T-helper 22 cell (primary cell): ENCODE measurements at places on chromosomes 3 and 15.

DNA sequence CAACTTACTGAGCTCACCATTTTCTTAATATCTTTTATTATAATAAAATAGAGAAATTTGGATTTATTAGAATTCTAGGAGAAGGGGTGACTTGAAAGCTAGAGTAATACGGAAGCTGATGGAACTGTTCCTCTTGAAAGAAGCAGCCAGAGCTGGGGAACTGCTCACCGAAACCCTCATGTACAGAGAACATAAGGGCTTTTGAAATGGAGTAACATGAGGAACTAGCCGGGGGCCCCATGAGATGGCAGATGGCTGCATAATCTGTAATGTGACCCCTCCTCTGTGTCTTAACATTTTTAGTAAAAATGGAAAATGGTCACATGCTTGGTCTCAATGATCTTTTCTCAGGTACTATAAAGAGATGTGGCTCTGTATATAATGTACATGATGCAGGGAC, 15.7 kb upstream of the DYNC1LI1 start:
- no peak for DNase-seq

DNA sequence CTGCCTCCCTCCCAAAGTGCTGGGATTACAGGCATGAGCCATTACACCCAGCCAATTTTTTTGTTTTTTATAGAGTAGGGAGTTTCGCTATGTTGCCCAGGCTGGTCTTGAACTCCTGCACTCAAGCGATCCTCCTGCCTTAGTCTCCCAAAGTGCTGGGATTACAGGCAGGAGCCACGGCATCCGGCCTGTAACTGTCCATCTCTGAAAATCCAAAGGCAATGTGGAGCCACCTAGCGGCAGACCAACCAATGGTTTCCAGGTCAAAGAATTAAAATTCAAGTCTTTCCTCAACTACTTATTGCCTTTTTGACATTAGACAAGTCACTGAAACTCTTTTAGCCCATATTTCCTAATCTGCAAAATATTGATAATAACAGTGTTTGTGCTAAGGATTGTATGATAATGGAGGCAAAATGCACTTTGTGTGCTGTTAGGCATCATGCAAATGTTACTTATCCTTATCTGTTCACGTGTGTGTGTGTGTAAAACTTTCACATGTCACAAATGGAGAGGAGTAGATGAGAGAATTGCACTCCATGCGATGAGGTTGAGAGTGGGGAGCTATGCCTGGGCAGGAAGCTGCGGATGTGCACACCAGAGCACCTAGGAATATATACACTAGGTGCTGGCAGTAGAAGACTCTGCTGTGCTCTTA, 48.7 kb downstream of the COL8A1 start:
- DNase-seq, result no peak

DNA sequence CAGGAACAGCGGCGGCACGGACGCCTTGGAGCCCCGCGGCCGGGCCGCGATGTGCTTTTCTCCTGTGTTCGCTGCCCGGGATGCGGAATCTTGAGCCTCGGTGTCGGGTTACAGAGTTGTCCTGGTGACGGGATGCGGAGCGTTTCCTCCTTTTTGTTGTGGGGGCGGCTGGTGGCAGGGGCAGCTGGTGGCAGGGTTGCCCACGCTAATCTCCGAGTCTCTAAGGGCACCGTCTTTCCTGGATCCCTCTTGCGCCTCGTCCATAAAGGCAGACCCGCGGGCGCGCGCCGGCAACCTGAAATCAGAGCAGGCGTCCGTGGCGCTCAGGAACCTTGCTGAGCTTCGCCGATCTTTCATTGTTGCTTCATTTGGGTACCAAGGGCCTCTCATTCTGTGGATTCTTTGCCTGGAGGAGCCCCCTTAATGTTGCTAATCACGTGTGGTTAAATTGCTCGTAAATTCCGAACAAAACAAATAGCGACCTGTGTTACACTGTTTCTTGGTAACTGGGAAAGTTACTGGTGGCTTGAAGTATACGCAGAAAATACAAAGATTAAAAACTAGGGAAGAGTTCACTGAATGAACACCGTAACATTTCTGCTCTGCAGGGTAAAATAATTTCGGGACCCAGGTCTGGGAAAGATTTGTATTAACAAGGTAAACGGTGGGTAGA, 844 bp upstream of the PFN2 start:
- no peak for DNase-seq

DNA sequence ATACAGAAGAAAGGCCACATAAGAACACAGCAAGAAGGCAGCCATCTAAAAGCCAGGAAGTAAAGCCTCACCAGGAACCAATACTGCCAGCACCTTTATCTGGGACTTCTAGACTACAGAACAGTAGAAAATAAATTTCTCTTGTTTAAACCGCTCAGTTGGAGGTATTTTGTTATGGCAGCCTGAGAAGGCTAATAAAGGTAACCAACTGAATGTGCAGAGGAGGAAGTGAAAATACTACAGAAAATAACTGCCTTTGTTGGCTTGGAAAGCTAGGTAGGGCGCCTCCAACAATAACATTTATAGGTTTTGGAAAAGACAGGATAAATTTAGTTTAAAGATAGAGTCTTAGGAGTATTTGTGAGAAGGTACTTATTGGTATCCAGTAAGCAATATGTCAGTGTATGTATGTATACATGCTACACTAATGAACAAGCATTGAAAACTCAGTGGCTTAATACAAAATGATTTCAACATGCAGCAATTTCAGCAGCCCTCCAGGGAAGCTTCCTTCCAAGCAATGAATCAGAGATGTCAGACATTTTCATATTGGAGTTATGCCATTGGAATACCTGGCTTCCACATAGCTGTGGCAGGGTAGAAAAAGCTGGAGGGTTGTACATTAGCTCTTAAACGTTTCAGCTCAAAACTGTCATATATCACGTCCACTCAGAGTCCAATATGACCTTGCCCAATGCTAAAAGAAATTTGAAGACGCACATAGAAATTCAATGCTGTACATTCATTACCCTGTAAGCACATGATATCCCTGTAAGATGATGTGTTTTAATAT, 48.9 kb downstream of the ZBBX start:
- DNase-seq, result no peak

DNA sequence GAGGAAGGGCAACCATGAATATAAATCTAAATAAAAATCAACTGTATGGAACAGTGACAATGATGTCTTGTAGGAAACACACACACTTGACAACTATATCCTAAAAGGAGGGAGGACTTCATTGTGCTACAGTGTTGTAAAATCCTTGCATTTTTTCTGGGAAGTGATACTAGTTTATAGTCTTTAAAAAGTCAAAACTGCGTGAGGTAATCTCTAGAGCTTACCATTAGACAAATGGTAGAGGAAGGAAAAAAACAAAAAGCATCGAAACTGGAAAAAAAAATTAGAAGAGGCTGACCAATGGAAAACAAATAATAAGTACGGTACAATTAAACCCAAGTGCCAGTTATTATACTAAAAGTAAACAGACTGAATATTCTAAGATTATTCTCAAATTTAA, 38.7 kb downstream of the CHSY1 start:
- DNase-seq, result no peak

DNA sequence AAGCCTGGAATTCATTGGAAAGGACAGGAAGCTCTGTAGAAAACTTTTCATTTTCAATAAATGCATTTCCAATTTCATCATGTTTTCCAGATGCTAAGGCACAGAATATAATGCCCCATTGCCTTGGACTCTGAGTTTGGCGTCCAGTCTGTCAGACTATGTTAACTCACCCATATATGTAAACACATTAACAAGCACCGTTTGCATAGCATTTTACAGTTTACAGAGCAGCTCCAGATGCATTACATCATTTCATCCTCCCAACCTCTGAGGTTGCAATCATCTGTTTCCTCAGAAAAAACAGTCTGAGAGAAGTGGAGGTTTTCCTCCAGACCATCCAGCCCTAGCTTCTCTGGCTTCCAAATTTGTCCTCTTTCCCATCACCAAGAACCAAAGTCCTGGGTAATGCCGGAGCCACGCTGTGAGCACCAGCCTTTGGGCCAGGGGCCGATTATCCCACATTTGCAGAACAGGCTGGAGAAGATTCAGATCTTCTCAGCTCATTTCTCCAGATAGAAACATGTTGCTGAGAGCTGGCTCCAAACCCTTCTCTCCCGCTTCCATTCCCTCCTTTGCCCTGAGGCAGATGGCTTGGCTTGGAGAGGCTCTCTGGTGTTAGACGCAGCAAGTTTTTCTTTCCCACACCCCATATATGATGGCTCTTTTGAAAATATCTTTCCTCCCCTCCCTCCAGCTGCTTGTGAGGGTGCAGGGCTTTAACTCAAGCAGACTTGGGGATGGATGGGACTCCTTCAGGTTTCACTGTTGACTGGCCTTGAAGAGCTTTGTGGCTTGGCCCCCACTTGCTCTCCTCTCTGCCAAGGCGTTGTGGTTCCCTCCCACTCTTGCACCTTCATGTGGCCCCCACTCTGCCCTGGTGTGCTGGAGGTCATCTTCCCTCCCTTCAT, 26.0 kb downstream of the CYP19A1 start:
- no peak for DNase-seq
